ENCODE measurements at places on chromosomes 4 and X.

- DNase-seq: no peak
Observed at GRCh38 chr4:39039108-39039507, 6.9 kb upstream of the TMEM156 start.

DNA sequence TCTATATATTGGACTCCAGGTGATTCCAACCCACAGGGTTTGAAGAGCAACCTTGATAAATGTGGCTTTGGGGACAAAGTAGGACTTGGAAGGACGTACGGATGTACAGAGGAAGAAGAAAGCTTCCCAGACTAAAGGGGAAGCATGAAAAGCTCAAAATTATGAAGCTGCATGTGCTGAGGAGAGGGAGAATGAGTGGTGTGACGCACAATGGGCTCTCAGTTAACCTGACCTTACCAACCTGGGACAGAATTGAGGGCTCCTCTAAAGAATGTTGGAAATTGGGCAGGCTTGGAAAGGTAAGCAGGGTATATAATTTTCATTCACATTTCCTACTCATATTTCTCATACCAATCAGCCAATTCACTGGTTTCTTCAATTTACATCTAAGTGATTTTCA is 10.5 kb upstream of the TIGD2 start:
- DNase-seq: no peak

- no peak for DNase-seq
Observed at GRCh38 chr4:128832243-128832625, 22.7 kb downstream of the JADE1 start.

GRCh38 chr4:94897023-94897422 is 139.3 kb downstream of the BMPR1B start:
- no peak for DNase-seq

DNA sequence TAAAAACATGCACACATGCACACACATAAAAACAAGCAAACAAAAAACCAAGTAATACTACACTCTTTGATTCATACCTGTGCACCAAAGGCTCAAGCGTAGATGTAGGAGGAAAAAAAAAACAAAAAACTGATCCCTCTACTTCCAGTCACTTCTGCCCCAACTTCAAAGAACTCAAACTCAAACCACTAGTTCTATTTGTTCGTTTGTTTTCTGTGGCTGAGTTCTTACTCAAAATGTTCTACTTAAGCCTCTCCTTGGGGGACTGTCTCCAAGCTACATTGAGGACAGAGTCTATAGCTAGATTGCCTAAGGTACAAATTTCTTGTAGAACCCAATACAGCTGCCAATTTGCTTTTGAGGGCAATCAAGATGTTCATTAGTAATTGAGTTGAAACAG is 171.0 kb upstream of the ATOH1 start:
- DNase-seq: no peak

DNA sequence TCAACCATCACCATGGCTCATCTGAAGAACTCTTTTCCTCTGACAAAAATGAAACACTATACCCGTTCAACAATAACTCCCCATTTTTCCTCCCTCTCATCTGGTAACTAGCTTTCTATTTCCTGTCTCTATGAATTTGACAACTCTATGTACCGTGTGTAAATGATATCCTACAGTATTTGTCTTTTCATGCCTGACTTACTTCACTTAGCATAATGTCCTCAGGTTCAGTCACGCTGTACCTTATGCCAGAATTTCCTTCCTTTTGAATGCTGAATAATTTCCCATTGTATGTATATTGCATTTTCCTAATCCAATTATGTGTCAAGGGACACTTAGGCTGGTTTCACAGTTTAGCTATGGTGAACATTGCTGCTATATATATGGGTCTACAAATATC is 18.2 kb downstream of the MAGEA9 start:
- no peak for DNase-seq

DNA sequence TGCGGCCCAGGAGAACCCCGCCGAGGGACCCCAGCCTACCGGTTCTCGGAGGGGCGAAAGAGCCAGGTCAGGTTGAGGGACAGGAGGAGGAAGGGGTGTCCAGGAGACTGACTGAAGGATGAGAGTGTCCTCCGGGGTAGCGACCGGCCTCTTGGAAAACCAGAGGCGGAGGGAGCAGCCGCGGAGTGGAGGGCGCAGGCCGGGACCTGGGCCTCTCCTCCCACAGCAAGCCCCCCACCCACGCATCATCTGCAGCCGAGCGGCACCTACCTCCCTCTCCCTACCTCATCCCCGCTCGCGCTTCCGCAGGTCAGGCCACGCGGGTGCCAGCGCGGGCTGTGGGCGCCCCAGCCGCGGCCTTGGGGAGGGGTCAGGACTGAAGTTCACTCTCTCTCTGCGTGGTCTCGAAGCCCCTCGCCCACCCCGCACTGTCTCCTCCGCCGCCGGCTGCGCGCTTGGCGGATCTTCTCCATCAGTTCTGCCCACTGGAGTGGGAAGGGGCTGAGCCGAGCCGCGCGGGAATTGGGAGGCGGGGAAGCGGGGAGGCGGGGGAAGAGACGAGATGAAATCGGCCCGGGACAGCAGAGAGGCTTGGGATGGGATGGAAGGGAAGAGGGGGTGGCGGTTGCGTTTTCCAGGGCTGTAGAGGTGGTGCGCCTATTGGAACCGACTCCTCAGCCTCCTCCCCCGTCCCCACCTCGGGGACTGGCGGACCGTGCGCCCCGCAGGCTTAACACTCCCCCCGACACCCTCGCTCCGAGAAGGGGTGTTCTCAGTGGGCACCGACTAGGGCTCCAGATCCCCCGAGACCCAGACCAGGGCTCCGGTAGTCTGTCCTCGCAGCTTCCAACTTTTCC is 1.8 kb downstream of the NLGN4X start:
- no peak for DNase-seq

- no peak for DNase-seq
Observed at GRCh38 chrX:70774223-70774622, 134.3 kb downstream of the TEX11 start.

- no peak for DNase-seq
Observed at GRCh38 chr4:40564815-40565483, 64.7 kb downstream of the RBM47 start.

GRCh38 chrX:153490217-153490930 is 4.4 kb upstream of the BGN start:
- DNase-seq: no peak

DNA sequence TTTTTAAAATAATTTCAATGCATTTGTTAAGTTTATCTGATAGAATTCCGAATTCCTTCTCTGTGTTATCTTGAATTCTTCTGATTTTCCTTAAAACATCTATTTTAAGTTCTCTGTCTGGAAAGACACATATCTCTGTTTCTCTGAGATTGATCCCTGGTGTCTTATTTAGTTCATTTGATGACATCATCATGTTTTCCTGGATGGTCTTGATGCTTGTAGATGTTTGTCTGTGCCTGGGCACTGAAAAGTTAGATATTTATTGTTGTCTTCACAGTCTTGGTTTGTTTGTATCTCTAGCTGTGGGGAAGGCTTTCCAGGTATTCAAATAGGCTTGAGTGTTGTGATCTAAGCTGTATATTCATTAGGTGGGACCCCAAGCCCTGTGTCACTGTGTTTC is 1028.8 kb downstream of the GLUD2 start:
- DNase-seq: no peak

DNA sequence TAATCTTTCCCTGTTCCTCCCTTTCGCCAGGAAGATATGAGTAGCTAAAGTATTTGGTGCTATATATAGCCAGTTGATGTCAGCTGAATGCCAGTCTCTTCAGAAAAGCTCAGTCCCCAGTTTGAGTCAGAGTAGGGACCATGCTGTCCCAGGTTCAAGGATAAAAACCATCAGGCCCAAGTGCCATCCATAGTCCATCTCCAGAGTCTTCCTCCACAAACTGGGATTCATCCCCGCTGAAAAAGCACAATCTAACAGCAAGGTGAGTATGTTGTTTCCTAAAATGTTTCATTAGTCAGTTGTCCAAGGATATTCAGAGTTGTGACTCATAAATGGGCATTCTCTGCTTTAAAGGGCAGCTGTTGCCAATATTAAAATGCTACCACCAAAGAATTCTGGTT is at the start of gene MYOZ2:
TSS of gene MYOZ2 (plus strand) at position 112 of the 401 bp plus-strand sequence. CDS start 694 bp downstream, outside the sequence.
- DNase-seq: no peak

DNA sequence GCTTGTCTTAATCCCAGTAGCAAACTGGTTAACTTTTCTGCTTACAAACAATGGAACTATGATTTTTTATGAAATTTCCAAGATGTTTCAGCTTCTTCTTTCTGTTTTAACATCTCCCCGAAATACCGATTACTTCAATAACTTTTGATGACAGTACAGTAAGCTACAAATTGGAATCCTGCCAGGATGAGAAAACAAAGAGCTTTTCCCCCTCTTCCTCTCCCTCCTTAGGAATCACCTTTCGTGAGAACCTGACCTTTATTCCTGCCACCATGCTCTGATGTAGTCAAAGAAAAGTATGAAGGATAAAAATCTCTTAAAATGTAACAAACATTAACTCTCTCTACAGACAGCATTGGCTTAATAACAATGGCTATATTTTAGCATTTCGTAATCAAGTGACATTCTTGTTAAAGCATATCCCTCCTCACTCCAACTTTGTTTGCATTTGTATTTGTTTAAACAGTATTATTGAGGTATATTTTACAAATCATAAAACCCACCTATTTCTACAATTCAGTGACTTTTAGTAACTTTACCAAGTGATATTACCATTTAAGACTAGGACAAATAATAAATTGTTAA is 148.7 kb upstream of the NAP1L5 start:
- no peak for DNase-seq

DNA sequence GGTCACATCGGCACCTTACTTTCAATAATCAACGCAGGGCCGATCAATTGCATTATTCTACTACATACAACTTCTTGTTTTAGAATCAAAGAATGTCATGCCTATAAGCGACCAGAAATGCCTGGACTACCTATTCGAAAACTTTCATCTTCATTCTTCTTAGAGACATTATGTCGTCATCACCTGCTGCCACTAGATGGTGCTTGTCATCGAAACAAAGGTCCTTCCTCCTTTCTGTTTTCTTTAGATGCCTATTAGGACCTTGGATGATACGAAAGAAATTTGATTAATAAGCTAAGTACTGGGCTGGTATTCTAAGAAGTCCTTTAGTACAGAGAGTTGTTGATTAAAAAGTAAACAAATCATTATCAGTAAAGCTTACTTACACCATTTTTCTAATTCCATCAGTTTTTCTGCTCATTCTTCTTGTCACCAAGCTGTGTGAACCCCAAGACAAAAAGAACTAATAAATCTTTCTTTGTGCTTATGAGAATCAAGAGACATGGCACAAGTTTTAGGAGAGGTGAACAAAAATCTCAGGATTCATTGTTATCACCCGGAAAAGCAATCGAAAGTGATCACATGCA is 154.5 kb upstream of the SLC4A4 start:
- peak; percentile 73 for DNase-seq

- no peak for DNase-seq
Observed at GRCh38 chrX:73490661-73491060, 43.8 kb downstream of the CDX4 start.

- DNase-seq: no peak
Observed at GRCh38 chrX:8864161-8864560, 63.0 kb upstream of the FAM9A start.

DNA sequence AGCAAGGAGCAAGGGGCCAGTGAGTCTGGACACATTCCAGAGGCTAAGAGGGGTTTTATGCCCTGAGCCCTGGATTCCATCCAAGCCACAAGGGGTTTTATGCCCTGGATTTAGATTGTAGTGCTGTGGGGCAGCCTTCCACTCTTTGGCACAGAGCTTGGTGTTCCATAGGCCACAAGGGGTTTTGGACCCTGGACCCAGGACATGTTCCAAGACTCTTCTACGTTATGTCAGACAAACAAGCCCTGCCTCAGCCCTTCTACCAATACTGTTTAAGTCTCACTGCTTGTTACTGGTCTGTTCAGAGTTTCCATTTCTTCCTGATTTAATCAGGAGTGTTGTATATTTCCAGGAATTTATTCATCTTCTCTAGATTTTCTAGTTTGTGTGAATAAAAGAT is 12.8 kb upstream of the SCARB2 start:
- no peak for DNase-seq

DNA sequence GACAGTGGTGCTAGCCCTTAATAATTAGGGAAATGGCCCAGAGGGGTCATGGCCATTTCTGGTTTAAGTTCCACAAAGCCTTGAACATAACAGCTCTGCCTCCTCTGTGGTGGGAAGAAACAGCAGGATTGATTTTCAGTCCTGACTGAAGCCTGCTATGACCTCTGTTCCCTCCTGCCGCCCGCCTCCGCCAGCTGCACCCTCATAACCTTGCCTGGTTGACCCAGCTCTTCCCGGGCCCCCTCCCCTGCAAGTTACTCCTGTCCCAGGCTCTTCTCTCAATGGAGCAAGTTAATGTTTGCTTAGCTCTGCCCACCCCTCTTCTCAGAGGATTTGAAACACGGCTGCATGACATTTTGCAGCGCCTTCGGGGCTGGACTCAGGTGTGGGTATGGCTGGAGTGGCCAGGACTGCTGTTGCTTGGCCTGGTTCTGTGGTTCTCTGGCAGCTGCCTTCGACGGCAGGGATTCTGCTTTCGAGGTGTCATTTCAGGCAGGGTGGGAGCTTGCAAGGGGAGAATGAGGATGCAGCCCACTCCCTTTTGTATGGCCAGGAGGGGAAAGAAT is 27.3 kb downstream of the BCORL1 start:
- DNase-seq: no peak

- DNase-seq: no peak
Observed at GRCh38 chr4:120037411-120037810, 29.2 kb downstream of the MAD2L1 start.

DNA sequence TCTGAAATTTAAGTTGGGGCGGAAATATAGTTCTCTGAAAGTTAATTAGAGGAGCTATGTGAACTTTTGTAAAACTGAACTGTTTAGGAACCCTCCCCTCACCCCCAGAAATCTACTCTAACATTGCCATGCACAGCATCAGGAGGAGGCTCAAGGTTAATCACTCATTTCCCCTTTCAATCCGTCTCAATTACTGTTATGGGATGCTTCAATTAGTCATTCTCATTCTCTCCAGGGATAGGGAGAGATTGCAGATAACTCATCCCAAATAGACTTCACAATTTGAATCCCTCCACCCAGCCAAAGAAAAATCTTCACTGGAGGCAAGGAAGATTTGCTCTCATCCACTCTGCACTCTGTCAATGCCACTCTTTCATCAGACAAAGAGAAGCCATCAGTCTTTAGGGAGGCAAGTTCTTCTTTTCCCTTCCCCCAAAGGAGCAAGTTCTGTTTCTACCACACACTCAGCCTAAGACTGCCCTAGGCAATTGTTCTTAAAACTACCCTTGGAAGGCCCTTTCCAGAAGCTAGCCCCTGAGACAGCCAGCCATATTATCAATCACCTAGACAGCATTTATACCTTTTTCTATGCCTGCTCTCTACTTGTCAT is 140.4 kb downstream of the SLC10A7 start:
- no peak for DNase-seq

DNA sequence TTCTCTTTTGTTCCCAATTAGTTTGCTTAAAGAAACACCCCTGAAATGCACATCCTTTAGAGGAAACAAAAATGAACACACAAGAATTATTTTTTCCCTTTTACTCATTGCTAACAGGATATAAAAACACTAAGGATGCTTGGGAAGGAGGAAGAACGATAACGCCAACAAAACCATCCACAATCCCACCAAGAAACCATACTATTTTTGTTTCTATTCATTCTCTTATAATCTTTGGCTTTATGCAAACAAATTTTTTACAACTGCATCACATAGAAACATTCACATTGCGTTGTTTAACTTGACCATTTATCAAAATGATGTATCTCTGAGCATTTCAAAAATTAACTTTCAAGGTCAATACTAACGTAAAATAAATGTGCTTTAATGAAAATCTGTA is 12.0 kb downstream of the APBB2 start:
- no peak for DNase-seq

Measured in hematopoietic multipotent progenitor cell treated with erythropoietin and hydrocortisone succinate and interleukin-3 and kit ligand, for 8 days (in vitro differentiated cells).